ENCODE measurements at places on chromosomes 2 and 18.

DNA sequence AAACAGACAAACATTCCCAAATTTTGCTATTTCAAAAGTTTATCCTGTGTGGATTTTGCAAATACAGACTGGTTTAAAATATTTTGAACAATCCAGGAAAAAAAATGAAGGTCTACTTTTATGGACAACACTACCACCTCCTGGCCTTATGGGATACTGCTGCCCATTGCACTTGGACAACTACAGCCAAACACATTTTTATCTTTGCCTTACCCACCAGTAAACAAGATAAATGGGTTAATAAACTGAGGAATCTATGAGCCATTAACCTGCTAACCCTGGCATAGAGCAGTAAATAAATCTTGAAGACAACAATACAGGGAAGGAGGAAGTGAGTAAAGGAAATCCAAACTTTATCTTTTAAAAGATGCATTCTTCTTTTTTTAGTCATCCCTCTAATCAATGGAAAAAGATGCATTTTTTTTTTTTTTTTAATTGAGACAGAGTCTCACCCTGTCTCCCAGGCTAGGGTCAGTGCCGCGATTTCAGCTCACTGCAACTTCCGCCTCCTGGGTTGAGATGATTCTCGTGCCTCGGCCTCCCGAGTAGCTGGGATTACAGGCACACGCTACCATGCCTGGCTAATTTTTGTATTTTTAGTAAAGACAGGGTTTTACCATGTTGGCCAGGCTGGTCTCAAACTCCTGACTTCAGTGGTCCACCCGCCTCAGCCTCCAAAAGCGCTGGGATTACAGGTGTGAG, 2.1 kb upstream of the SPIRE1 start:
- peak; percentile 71 for DNase-seq

DNA sequence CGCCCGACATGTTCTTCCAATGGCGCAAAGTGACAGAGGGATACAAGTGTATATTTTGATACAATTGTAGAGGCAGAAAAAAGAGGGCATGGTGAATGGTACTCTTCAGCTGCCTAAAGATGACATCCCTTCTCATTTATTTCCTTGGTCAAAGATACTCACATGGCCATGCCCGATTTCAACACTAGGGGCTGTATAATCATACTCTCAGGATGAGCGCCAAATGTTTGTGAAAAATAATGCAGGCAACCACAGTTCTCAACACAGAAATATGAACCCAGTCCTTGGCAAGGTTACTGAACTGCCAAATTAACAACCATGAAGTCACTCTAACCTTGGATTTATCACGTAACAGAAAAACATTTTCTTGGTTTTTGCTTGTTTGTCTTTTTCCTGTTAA, 204.4 kb downstream of the CCDC102B start:
- no peak for DNase-seq

GRCh38 chr2:208311954-208312353, 45.9 kb downstream of the PIKFYVE start:
- no peak for DNase-seq

DNA sequence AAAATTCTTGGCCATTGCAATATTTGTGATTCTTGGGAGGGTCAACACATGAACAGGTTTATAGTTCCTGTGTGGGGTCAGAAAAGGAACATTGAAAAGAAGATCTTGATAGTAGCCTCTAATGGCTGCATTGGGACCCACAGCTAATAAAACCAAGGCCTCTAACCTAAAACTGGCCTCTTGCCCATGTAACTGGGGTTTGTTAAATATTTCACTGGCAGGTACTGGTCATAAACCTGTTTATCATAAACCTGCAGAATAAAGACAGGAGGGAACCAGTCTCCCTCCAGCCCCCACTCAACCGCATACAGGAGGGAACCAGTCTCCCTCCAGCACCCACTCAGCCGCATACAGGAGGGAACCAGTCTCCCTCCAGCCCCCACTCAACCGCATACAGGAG, 125.3 kb downstream of the PXDN start:
- no peak for DNase-seq

DNA sequence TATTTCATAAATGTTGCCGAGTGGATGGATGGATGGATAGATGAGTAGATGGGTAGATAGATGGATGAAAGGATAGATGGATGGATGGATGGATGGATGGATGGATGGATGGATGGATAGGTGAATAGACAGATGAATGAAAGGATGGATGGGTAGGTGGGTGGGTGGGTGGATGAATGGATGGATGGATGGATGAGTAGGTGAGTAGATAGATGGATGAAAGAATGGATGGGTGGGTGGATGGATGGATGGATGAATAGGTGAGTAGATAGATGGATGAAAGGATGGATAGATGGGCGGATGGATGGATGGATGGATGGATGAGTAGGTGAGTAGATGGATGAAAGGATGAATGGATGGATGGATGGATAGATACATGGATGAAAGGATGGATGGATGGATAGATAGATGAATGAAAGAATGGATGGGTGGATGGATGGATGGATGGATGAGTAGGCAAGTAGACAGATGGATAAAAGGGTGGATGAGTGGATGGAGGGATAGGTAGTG, 104.3 kb downstream of the SMAD7 start:
- no peak for DNase-seq

GRCh38 chr18:8443505-8443904, 165.7 kb upstream of the RAB12 start:
- DNase-seq: no peak

DNA sequence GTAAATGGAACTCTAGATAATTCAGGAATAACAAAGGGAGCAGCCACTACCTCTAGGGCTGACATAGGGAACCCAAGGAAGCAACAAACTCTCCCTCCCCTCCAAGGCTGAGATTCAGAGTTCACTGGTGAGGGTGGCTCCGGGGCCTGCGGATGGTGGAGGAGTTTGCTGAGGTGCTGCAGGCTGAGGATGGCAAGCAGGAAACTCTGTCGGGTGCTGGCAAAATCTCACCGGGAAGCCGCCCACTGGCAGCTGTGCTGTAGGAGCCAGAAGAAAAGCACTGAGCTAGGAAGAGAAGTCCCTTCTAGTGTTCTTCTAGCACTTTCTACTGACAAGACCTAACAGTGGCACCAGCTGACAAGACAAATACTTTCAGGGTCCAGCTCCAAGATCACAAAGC, 12.5 kb upstream of the HAAO start:
- no peak for DNase-seq

- peak; percentile 92 for DNase-seq
These were observed 68.7 kb upstream of the TTC27 start for GRCh38 chr2:32559136-32559535.

DNA sequence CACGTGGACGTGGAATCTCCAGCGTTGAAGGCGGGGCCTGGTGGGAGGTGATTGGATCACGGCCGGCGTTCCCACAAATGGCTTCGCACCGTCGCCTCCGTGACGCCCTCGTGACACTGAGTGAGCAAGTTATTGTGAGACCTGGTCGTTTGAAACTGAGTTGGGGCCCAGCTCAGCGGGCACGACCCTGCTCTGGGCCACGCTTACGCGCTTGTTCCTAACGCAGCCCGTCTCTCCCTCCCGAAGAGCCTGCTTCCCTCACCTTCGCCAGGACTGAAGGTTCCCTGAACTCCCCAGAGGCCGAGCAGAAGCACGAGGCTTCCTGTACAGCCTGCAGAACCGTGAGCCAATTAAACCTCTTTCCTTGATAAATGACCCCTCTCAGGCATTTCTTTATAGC, 121.8 kb downstream of the RTP5 start:
- DNase-seq: no peak

- DNase-seq: no peak
These were observed 1293.5 kb upstream of the CHAC2 start for GRCh38 chr2:52474091-52474490.

- DNase-seq: no peak
These were observed 289.5 kb upstream of the MMADHC start for GRCh38 chr2:149877074-149877473.

DNA sequence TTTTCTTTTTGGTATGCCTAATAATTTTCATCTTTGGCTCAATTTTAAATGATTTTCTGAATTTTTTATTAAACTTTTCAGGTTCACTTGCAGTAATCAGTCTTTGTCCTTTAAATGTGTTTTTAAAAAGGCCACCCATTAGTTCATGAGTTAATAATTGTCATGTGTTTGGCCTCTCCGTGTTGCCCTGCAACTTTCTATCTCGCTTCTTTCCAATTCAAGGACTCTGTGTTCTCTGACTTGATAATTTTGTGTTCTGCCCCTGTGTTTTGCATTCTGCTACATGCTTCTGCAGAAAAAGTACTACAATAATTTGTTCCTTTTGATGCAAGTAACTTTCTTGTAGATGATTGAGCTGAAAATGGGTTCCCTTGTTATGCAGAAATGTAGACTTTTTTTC, 921.4 kb upstream of the LRATD1 start:
- DNase-seq: no peak

DNA sequence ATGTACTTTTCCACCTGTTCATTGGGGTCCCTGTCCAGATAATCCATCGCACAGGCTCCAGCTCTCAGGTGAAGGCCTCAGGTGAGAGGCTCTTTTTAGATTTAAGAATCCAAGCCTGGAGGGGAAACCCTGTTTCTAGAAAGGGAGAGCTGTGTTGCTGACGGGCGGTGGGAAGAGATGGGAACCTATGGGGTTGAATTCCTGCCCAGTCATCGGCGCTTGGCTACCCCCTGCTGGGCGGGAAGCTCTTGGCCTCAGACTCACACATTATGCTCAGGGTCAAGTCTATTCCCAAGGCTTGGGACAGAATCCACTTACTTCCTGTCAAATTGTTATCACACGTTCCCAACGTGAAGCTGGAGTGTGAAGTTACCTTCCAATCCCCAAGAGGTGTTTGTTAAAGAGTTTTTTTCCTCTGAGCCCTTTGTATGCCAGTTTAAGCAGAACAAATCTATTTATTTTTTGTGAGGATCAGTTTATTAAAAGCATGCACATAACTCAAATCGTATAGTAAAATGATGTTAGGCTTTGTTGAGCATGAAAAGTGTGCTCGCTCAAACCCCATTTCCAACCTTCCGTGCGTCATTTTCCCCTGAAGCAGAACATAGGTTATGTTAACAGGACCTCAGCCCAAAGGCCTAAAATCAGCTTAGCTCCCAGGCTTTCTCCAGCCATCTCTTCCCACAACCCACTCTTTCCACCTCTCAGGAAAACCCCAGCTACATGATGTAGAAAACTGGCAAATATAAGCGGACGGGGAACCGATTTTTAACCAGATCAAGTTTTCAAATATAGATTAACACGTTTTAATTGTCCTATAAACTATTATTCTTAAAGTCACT, 181.7 kb upstream of the ETAA1 start:
- no peak for DNase-seq

- no peak for DNase-seq
These were observed 106.6 kb upstream of the TWIST2 start for GRCh38 chr2:238741277-238741676.

DNA sequence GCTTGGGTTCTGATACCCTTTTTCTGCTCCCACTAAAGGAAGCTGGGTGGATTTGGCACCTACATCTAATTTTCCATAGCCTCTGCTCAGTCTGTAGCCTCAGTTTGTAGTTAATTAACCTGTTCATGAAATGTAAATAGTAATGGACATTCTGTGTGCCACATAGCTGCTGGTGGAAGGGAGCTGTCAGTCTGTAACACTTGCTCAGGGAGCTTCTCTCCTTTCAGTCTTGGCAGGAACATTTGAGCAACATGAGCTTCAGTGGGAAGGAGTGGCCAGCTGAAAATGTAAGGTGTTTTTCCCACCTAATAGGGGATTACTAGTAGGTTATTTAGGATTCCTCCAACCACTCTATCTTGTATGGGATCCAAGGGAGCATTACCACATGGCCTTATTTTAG, 203.4 kb downstream of the ASXL3 start:
- DNase-seq: no peak

GRCh38 chr2:113164215-113164929, 9.4 kb upstream of the PSD4 start:
- DNase-seq: no peak

DNA sequence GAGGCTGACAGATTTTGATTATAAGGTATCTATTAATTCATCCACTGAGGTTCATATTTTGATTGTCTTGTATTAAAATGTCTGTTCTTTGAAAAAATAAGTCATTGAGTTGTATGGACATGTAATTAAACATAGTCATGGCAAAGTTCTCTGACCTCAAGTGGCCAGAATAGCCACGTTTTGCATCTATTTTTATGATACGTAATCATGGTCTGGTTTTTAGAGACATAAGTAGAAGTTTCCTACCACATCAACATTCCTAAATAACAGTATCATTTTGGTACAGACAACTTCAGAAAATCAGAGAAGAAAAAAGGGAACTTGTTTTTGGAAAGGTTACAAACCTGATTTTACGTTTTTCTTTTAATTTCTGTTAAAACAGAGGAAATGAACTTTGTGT, 47.6 kb downstream of the COL5A2 start:
- DNase-seq: no peak

DNA sequence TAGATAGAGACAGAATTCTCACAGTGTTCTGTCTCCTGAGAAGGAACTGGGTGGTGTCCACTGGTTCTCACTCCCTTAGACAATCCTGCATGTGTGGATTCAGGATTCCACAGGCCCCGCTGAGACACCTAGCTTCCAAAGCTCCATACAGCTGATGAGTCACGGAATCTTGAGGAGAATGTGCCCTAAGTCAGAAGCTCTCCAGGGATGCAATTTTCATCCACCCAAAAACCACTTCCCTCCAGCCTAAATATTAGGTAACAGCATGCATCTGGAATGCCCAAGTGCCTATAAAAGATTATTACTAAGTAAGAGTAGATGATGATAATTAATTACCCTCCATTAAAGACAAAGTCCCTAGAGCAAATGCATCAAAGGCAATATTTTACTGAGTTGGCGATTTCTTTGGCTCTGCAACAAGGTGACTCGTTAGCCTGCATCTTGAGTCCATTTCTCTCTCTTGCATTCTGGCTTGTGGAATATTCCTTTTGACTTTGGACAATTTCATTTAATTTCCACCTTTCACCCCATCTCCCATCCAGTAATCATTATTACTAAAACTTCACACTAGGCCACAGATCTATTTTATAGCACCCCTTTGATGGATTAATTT, 475.1 kb downstream of the TNS1 start:
- DNase-seq: no peak

- DNase-seq: no peak
These were observed 262.0 kb downstream of the TNS1 start for GRCh38 chr2:217740756-217741155.

- no peak for DNase-seq
These were observed 91.2 kb downstream of the NCKAP5 start for GRCh38 chr2:133476931-133477615.
